LNCaP clone FGC (cell line): ENCODE measurements at places on chromosomes 7 and 10.

GRCh38 chr7:138115047-138115446 lies 38.8 kb downstream of the AKR1D1 start:
- no peak for DNase-seq

- DNase-seq = no peak
Measured at GRCh38 chr7:50217821-50218281, 86.7 kb upstream of the IKZF1 start.

DNA sequence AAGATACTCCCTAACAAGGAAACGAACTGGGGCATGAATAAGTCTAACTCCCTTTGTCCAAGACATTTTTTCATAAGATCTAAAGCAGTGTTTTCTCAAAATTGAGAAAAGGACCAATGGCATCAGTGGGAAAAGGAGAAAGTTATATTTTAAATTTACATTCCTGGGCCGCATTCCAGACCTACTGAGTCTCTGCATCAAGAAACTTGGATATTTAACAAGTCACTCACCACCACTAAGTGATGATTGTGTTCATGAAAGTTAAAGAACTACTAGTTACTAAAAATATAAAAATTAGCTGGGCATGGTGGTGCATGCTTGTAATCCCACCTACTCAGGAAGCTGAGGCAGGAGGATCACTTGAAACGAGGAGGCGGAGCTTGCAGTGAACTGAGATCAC lies 149.6 kb upstream of the MEOX2 start:
- no peak for DNase-seq

- DNase-seq = no peak
Measured at GRCh38 chr7:70487428-70487827, 644.5 kb upstream of the GALNT17 start.

- peak; percentile 50 for DNase-seq
Measured at GRCh38 chr10:29713450-29713849, 78.7 kb upstream of the SVIL start.

DNA sequence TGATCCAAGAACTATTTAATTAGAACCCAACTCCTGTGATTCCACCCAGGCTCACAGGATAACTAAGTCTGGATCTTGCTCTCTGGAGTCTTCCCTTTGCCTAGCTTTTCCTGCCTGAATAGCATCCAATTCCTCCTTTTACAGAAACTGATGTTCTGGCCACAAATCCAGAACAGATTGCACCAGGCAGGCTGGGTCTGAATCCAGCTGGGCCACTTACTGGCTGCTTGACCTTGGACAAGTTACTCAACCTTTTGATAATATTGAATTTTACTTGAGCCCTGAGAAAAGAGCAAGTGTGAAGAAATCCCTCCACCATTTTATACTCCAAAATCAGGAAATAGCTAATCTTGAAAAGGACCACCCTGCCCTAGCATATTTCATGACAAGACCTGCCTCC lies 55.5 kb upstream of the SLC35G1 start:
- no peak for DNase-seq

DNA sequence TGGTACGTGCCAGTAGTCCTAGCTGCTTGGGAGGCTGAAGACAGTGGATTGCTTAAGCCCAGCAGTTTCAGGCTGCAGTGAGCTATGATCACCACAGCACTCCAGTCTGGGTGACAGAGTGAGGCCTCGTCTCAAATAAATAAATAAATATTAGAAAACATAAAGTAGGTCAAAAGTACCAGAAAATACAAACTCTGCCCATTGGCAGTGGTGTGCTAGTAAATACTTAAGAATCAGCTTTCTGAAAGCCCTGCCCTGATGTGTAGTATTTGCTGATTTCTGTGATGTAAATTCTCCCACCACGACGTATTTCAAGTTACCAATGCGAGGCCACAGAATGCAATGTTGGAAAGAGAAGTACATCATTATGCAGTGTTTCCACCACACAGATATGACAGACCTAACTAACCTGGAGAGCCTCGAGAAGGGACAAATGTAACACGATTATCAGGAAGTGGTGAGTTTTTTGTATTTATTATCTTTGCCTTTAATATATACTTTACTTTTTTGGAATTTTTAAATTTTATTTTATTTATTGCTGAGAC lies 11.8 kb upstream of the MAP3K8 start:
- no peak for DNase-seq

DNA sequence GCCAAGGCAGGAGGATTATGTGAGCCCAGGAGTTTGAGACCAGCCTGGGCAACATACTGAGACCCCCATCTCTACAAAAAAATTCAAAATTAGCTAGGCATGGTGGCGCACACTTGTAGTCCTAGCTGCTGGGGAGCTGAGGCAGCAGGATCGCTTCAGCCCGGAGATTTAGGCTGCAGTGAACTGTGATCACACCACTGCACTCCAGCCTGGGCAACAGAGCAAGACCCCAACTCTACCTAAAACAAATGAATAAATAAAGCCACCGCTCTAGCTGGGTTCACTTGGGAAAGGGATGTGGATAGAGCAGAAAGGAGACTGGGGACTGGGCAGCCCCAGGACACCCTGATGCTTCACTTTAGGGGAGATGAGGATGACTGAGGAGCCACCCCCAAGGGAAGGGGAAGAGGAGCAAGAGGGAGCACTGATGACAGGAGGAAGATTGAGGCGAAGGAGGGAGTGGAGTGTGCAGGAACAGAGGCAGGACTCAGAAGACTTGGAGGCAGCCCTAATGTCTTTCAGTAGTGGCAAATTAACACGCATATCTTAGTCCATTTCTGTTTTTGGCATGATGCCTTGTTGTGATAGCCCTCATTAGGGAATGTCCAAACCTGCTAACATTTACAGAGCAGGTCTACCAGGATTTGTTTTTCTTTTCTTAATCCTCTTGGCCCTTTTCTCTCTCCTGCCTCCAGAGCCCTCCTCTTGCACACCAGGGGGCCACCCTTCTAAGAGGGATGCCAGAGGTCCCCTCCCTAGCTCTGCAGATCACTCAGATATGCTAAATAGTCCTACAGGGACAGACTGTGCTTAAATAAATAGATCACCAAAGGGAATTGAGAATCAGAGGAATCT lies 88.3 kb downstream of the C10orf105 start:
- peak; percentile 32 for DNase-seq

DNA sequence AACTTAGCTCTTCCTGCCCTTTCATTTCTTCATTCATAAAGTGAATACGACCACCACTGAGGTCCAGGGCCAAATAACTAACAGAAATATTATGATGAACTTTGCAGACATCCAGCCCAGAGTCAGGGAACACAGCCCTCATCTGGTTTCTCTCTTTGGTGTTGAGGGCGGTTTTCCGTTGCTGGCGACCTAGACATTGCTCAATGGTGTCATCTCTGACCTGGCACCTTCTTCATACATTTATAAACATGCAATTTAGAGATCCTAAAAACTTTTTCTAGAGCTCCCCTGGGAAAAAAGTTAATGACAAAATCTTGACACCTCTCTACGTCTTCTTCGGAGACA lies 324 bp upstream of the TET1 start:
- DNase-seq = no peak

DNA sequence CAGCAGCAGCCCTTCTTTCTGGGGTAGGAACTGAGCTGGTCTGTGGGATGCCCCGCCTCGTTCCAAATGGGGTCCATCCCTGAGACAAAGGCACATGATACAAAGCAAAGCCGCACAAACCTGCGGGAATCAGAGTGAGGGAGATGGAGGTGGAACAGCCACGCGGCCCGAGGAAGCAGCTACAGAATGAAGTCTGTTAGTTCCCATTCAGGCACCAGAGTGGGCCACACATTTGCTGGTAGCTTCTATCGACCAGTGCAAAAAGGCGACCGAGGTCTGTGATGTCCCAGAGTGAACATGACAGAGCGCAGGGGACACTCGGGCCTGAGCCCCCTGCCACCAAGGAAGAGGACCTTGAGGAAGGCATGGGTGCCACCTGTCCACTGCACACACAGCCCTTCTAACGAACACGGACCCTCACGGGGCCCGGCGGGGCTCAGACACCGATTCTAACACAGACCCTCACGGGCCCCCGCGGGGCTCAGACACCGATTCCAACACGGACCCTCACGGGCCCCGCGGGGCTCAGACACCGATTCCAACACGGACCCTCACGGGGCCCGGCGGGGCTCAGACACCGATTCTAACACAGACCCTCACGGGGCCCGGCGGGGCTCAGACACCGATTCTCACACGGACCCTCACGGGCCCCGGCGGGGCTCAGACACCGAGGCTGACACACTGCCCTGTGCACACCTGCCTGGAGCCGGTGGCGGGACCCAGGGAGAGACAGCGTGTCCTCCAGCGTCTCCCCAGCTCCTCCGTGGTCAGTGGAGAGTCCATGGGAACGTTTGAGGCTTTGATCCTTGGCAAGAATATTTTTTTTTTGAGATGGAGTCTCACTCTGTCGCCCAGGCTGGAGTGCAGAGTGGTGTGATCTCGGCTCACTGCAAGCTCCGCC lies 32.8 kb upstream of the FAM20C start:
- DNase-seq = no peak

GRCh38 chr10:97601268-97602215 lies 12.0 kb downstream of the C10orf62 start:
- DNase-seq = no peak

DNA sequence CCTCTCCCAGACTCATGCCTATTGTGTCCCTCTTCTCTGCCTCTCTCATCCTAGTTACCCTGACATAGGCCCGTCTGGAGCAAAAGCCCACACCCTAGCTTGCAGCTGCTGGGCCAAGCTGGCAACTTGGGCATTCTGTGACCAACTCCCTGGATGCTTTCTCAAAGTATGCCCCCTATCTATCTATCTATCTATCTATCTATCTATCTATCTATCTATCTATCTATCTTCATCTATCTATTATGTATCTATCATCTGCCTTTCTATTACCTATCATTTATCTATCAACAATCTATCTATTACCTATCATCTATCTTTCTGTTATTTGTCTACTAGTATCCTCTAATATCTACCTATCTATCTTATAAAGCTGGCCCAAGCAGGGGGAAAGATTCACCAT lies 45.4 kb upstream of the COL13A1 start:
- DNase-seq = no peak

GRCh38 chr7:78062214-78062613 lies 263.6 kb downstream of the PHTF2 start:
- no peak for DNase-seq

DNA sequence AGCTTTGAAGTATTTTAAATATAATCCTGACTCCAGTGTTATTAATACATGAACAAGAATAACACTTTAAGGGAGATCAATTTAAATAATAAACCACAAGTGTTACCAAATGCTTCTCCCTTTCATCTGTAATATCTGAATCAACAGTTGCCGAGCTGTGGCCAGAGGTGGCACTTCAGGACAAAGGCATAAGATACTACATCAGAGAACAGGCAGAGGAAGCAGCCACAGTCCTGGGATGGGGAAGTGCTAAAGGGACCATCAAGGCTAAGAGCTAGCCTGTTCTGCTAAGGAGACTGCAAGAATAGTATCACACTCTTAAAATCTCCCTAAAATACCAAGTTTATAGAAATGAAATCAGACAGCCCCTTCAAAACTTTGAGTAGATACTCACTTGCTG lies 378.2 kb upstream of the PRKCQ start:
- no peak for DNase-seq

DNA sequence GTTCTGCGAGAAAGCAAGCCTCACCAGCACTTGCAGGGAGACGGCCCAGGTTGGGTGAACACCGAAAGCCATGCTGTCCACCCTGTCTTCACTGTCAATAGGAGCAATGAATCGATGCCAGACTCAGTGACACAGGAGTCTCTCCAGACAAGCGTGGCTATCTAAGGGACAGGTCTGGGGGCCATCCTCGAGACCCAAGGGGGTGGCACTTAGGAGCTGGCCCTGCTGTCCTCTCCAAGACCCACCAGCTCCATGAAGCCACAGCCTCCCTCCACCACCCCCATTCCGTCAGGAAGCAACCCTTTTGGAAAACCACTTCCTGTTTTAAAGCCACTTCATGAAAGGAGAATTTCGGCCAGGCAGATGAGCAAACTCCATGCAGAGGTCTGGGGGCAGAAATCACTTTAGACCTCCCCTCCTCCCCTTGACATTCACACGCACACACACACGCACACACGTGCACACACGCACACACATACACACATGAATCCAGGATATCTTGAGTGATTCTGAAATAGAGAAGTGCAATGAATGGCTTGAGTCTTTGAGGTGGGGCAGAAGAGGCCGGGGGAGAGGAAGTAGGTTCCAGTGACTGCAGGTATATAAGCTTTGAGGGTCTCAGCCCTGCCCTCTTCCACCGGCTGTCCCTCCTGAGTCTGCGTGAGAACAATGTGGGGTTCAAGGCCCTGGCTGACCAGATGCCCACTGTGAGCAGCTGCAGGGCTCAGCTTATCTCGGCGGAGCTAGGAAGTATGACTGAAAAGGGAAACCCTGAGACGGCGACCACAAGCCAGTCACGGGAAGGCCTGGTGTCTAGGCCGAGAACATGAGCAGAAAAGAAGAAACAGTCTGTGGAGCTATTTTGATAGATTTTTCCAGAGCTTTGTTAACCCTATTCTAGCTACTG lies 25.0 kb downstream of the RGS10 start:
- no peak for DNase-seq

DNA sequence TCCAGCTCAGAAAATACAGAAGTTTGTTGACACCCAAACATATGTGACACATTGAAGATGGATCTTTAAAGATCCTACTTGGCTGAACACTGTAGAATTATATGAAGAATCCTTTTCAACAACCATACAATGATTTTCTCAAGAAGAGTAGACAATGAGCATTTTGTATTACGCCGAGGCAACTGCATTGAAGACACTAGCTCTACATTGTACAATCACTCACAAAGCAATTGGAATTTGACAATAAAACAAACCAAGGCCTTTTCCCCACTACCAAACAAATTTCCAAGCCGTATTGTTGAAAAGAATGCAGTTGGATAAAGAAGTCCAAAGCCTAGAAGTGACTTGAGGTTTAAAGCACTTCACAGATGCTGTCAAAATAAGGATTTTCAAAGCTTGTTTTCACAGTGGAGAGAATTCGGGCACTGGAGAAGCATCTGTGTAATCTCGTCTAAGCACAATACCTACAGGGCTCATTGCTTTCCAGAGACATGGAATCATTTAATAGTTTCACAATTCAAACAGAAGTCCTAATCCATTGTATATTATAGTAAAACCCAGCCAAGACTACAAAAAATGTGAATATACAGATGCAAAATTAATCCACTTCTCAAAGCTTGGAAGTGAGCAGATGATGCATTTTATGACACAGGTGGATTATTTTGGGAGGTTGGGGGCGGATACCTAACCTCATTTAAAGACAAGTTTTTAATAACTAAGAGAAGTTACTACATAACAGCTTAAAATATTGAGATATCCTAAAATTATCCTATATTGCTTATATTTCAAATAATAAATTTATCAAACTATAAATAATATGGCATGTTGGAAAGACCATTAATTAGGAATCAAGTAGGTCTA lies 78.6 kb downstream of the SORCS1 start:
- DNase-seq = no peak

- no peak for DNase-seq
Measured at GRCh38 chr10:62464308-62464707, 90.1 kb downstream of the ZNF365 start.

GRCh38 chr7:6607651-6608051 lies 7.8 kb upstream of the ZNF853 start:
- DNase-seq = no peak

- DNase-seq = no peak
Measured at GRCh38 chr10:78267598-78267997, 233.9 kb downstream of the RPS24 start.

- DNase-seq = no peak
Measured at GRCh38 chr7:138407792-138408191, 52.3 kb upstream of the TRIM24 start.
